ENCODE measurements at places on chromosomes 1 and 21. TPM values are rescaled to one million over a fixed set of nuclear protein-coding genes. Genes with fewer than 3 reads are reported as not detected.

Gene SYNC
- 7.8 TPM for total RNA-seq

Gene IKBKE
- 15.2 TPM for total RNA-seq

Gene ERRFI1
- total RNA-seq: 29.2 TPM

Gene PODN
- 0.29 TPM for total RNA-seq

Gene KCNJ10
- not detected for total RNA-seq

Gene FPGT
- 19.7 TPM for total RNA-seq

Gene VANGL2
- not detected for total RNA-seq

Gene AGT
- total RNA-seq: not detected
